OCI-LY7 (cell line): ENCODE measurements at places on chromosomes 1 and 21.

GRCh38 chr1:229986737-229987337, 80.2 kb upstream of the GALNT2 start:
- no peak for DNase-seq

DNA sequence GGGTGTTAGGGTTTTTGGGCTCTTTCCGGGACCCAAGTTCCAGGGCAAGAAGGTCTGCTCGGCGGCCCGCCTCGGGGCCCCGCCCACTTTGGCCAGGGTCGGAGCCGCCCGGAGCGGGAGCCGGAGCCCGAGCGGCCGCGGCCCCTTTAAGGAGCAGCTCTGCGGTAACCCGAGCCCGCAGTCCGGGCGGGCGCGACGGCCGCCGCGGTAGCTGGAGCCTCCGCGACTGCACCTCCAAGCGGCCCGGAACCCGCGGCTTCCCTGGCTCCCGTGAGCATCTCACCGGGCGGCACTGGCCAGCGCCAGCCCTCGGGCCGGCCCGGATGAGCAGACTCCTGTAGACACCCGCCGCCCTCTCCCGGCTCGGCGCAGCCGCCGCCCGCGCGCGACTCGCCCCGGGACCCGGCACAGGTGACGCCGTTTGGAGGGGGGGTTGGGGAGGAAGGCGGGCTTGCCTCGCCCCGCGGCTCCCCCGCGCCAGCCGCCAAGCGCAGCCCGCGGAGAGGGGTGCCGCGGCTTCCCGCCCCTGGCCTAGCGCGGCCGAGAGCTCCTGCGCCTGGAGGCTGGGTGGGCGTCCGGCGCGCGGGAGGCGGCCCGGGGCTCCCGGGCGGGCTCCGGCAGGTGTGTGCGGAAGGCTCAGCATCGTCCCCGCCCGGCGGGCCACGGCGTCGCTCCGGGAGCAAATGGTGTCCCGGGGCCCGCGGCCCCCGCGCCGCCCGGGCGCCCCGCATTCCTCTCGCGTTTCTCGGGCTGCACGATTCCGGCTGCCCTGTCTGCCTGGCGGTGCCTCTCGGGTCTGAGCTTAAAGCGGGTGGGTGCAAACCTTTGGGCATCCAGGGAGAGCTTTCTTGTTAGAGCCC, at the start of gene TLCD4:
TLCD4 (plus strand) TSS at position 149 of the 860 bp plus-strand sequence. CDS start 26,547 bp downstream, outside the sequence.
- no peak for DNase-seq

DNA sequence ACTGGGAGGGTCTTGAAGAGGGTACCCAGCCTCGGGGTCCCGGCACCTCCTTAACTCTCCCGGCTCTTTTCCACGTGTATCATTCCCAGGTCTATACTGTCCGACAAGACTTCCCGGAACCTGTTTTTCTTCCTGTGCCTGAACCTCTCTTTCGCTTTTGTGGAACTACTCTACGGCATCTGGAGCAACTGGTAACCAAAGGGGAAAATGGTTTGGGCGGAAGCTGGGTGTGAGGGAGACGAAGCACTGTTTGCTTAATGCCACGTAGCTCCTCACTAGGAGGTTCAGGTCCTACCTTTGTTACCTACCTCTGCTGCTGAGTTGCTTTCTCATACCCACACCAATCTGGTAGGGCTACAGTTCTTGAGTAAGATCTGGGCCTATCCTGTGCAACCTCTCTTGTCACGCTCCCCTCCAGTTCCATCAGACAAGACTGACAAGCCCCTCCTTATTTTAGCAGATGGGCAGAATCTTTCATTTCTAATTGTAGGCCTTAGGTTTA, 642 bp downstream of the SLC30A7 start:
- peak; percentile 64 for DNase-seq

- DNase-seq = no peak
Measured at GRCh38 chr1:180574031-180574713, 15.4 kb downstream of the OVAAL start.

DNA sequence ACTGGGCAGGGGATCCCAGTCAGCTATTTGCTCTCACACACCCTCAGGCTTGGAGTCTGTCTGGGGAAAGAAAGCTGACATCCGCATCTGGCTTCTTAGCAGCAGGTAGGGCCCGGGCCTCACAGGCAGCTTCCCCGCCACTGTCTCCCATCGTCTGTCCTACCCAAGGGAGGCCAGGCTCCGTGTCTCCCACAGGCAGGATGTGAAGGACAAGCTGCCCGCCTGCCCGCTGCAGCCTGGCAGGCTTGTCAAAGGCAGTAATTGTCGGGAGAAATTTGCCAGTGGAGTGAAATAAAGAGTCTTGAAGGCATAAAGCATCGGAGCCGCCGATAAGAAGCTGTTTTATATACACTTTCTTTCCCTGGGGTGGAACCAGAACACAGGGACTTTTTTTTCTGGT, 44.0 kb upstream of the DISP3 start:
- DNase-seq = no peak

DNA sequence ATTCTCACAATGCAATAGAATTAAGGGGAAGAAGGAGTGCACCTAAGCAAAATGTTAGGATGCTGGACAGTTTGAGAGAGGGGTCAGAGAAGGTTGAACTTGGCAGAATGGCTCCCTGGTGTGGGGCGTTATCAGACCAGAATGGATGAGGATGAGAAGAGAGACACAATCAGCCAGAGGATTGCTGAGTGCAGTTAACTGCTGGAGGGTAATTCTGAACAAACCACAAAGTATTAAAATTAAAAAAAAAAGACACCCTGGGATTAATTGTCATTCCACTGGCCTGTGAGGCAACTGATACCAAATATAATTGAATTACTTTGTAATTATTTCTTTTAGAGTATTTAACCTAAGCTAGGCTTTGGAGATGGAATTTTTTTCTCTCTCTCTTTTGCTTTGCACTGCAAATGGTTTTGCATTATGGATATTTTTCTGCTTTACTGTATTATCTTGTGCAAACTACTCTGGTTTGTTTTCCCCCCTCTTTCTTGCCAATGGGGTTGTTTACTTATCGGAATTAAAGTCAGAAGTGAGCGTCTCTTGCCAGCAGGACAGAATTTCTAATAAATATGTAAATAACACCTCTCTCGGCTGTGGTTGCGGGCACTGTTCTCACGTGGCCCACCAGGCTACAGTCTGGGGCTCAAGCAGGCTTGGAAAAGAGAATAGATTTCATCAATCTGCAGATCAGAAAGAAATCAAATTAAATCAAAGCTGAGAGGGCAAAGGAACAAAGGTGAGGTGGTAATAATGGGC, 572.9 kb upstream of the CAMK1G start:
- no peak for DNase-seq

- no peak for DNase-seq
Measured at GRCh38 chr1:6221210-6221784, 14.5 kb downstream of the ICMT start.

GRCh38 chr1:207463571-207463970, 9.4 kb downstream of the CR2 start:
- DNase-seq = no peak

DNA sequence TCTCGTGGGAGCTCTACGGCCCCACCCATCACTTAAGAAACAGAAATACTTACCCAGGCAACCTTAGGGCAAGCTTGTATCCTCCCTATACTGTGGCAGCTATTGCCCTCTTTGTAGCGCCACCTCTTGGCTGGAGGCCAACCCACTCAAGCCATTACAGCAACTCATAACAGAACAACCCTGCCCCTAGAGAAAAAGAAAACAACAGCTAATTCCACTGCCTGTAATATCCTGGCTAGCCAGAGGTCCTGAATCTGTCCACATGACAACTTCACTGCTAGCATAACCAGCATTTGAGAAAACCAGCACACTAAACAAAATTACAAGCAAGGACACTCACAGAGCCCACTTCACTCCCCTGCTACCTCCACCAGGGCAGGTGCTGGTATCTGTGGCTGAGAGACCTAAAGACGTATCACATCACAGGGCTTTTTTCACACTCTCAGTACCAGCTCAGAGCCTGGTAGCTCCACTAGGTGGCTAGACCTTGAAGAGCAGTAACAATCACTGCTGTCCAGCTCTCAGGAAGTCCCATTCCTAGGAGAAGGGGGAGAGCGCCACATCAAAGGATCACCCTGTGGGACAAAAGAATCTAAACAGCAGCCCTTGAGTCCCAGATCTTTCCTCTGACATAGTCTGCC, 14.5 kb upstream of the MX1 start:
- DNase-seq = peak; percentile 43

DNA sequence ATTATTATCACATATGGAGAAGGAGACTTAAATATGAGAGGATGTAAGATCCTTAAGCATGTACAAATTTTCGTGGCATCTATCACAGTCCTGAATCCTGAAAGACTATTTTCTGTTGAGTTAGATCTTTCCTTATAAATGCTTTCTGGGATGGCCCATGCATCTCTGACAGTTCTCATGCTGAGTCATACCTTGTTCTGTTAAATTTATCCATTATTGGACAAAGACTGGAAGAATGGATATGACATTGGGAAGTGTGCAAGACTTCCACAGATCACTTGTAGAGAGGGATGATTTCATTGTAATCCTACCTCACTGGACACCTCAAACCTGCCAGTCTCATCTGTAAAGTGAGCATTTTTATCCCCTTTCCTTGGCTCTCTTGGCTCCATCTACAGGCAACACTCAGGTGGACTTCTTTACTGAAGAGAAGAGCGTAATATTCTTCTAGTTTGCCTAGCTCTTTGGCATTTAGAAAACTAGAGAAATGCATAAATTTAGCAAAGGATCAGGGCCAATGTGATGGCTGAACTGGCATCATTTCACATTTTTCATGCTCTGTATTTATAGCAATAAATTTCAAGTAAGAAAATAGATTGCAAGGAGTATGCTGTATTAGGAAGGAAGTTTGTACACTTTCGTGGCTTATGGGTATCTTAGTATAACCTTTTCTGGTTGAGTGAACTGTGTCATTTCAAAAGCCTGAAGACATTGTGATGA, 128.2 kb downstream of the NFIA start:
- DNase-seq = peak; percentile 11

DNA sequence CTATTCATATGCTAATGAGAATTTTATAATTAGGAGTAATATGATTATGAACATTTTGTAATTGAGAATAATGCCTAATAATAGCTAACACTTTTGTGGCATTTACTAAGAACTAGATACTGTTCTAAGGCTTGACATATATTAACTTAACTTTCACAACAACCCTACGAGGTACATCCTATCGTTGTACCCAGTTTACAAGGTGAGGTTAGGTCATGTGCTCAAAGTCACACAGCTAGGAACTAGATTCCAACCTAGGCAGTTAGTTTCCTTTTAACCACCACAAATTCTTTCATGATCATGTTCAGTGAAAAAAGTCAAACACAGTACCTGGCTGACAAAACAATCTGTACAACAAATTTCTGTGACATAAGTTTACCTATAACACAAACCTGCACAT, 13.0 kb upstream of the ERRFI1 start:
- no peak for DNase-seq

GRCh38 chr1:163472651-163473248, 151.0 kb downstream of the NUF2 start:
- DNase-seq = no peak

GRCh38 chr1:16886860-16887605, 8.7 kb upstream of the RNU1-2 start:
- DNase-seq = no peak

GRCh38 chr1:234774971-234775370, 165.0 kb upstream of the IRF2BP2 start:
- no peak for DNase-seq

DNA sequence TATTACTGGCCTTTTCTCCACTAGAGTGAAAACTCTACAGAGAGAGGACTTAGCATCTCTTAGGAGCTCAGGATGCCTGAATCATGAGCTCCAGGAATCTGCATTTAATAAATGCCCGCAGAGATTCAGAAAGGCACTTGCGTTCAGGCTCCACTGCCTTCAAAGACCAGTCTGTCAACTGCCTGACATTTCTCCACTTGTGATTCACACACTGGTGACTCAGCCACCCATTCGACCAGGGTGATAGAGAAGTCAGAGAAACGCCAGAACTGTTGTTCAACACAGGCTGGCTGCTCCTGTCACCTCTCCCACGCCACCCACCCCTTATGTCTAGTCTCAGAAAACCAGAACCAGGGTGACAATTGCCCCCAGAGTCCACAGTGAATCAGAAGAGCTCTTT, 26.9 kb upstream of the LBR start:
- no peak for DNase-seq

DNA sequence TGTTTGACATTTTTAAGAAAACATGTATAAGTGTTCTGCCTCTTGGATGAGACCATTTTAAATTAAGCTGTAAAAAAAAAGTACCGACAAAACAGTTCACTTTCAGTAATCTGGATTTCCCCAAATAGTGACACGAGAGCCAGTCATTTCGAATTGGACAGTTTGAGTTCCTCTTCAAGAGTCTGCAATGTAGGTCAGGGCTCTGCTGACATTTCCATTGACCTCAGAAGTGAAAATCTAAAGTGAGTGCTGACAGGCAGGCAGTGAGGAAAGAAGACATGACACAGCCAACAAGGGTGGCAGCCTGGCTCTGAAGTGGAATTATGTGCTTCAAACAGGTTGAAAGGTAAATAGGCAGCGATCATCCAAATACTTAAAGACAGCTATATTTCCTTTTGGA, at the start of gene IL23R:
IL23R (plus strand) TSS at position 259 of the 400 bp plus-strand sequence. CDS start 1,667 bp downstream, outside the sequence.
- DNase-seq = no peak

DNA sequence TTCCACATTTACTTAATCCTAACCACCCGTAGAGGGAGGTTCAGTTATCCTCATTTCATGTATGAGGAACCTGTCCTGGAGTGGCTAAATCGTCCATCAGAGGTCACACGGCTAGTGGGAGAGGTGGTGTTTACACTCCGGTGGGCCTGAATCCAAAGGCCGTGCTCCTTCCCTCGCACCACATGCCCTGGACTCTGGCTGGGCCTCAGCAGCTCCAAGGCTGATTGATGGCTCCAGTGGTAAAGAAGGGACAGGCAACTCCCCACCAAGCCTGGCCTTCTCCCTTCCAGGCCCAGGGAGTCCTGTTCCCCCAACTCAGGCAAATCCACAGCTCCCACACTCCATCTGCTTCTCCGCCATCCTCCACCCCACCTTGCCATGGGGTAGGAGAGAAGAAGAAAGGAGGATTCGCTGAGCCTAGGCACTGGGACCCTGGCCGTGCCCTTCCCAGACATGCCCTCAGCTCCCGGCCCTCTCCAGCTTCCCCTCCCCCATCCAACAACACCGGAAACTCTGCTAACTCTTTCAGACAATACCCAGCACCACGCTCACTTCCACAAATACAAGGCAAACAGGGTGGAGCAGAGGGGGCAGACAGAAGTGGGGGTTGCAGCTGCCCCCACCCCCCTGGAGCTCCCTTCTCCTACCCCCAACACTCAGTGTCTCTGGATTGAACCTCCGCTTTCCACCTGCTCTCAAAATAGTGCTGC, 10.9 kb downstream of the ARHGEF2 start:
- no peak for DNase-seq

- no peak for DNase-seq
Measured at GRCh38 chr1:40425198-40425597, 25.1 kb upstream of the ZFP69B start.

GRCh38 chr1:1166642-1167397, 6.9 kb upstream of the TTLL10 start:
- no peak for DNase-seq

DNA sequence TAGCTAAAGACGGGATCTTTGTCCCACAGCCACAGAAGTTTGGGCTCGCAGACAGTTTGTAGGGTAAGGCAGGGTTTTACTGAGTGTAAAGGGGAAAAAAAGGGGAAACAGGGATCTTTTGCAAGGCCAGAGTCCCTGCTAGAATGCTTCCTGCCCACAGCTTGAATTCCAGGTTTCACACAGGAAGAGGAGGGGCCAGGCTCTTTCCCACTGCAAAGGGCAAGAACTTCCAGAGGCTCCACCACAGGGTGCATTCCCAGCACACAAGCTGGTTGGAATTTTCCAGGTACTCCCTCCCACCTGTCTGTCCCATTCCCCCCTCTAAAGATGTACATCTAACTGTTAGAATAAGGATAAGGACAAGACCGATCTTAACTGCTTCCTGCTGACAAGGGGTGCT, 1126.9 kb downstream of the KCNT2 start:
- no peak for DNase-seq
